ENCODE measurements at places on chromosomes 6 and 20.

GRCh38 chr20:3691306-3691705 is 9.5 kb upstream of the ADAM33 start:
- no peak for DNase-seq

- DNase-seq: peak; percentile 96
Measured at GRCh38 chr20:4135385-4136077, 120.2 kb upstream of the RNF24 start.

DNA sequence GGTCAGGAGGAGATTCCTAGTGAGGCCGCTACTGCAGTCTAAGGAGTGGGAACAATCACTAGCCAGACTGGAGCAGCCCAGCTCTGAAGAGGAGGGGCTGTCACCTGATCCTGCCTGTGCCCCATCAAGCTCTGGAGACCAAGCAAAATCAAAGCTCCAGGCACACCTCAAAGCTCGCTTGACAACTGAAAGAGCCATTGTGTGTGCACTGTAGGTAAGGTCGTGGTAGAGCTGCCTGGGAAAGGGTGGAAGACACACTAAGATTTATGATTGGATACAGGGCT is 58.2 kb downstream of the CSE1L start:
- DNase-seq: no peak

DNA sequence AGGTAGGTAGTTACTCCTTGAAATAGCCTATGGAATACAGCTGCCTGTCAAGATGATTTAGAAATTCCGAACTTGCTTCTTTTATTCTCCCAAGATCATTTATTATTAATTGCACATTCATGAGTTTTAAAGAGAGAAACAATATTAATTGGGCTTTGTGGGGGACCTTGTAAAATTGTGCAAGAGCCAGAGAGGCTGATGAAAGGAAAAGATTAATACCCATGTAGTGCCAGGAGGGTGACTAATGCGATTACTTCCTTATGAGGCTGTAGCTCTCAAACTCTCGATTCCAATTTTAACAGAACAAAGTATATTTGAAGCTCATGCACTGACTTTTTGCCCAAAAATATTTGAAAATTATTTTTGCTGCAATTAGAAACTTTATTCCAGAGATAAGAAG is 423.8 kb upstream of the ID4 start:
- no peak for DNase-seq

GRCh38 chr6:7138046-7138531 is 30.3 kb downstream of the RREB1 start:
- no peak for DNase-seq

- DNase-seq: no peak
Measured at GRCh38 chr6:145736661-145737144, 1.4 kb upstream of the EPM2A start.

DNA sequence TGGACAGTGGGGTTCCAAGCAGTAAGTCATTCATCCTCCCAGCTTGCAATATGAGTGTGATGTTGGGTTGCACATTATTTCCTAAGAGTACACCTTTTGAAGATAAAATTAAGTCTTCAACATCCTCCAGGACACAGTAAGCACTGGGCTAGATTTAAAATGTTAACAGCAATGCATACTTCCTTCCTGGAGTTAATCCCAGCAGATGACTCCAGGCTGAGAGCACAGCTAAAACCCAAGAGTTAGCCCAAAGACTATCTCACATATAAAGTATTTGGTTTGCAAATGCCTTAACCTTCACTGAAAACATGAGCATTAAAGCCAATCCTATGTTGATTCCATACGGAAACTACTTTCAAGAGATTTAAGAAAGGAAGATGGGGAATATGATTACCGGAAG is 69.2 kb downstream of the SLC23A2 start:
- DNase-seq: no peak

GRCh38 chr6:21360336-21360735 is 233.2 kb upstream of the SOX4 start:
- DNase-seq: no peak

Data from amniotic stem cell (primary cell).